GDM1 (cell line): ENCODE measurements at places on chromosomes 7 and 10.

DNA sequence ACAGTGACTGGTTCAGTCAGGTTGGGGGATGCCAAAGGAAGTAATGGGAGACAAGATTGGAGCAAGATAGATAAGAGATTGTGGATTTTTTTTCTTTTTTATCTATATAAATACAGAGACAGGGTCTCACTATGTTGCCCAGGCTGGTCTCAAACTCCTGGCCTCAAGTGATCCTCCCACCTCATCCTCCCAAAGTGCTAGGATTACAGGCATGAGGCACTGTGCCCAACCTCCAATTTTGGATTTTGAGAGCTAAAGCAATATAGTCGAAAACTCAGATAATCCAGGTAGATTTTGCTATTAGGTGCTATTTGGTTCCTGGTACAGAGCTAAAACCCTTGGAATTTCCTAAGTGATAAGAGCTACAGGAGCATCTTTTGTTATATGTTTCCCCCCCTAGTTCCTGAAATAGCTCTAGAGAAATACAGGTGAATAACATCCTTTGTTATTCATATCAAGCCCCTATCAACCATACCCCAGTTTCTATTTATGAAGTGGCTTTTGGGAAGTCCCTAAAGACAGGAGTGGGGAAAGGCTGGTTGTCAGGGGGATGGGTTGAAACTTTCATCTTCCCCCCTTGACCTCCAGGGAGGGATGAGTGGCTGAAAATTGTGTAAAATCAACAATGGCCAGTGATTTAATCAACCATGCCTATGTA is 151.2 kb downstream of the CFTR start:
- DNase-seq = no peak

DNA sequence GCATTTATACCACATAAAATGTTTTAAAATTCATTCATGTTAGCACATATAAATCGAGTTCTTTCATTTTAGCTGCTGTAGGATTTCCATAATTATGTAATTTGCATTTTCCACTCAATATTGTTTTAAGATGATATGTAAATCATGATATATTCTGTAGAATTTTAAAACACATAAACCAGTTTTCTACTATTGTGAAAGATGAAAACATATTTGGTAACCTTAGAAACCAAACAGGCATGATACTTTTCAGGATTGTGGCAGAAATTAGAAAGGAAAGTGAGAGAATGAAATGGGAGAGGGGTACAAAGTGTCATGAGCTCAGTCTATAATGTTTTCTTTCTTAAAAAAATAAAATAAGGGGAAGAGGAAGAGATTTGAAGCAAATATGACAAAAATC is 269.3 kb downstream of the PPP1R3A start:
- DNase-seq = no peak

DNA sequence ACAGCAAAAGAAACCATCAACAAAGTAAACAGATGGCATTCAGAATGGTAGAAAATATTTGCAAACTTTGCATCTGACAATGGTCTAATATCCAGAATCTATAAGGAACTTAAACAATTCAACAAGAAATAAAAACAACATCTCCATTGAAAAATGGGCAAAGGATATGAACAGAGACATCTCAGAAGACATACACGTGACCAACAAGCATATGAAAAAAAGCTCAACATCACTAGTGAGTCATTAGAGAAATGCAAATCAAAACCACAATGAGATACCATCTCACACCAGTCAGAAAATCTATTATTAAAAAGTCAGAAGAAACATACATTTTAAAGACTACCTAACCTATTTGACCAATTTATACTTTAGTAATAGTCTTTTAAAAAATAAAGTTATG is 571.3 kb upstream of the NRG3 start:
- DNase-seq = no peak

DNA sequence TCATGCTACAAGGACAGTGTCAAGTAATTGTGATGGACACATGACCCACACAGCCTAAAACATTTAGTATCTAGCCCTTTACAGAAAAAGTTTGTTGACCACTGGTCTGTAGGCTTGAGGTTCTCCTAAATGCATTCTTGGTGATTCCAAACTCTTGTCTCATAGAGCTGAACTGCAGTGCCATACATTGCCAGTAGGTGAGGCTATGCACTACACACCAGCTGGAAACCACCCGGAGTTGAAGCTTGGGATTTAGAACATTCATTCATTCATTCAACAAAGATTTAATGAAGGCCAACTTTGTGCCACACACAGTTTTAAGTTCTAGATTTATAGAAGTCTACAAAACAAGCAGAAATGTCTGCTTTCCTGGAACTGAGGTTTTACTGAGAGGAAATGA is 77.3 kb upstream of the TCF7L2 start:
- no peak for DNase-seq

DNA sequence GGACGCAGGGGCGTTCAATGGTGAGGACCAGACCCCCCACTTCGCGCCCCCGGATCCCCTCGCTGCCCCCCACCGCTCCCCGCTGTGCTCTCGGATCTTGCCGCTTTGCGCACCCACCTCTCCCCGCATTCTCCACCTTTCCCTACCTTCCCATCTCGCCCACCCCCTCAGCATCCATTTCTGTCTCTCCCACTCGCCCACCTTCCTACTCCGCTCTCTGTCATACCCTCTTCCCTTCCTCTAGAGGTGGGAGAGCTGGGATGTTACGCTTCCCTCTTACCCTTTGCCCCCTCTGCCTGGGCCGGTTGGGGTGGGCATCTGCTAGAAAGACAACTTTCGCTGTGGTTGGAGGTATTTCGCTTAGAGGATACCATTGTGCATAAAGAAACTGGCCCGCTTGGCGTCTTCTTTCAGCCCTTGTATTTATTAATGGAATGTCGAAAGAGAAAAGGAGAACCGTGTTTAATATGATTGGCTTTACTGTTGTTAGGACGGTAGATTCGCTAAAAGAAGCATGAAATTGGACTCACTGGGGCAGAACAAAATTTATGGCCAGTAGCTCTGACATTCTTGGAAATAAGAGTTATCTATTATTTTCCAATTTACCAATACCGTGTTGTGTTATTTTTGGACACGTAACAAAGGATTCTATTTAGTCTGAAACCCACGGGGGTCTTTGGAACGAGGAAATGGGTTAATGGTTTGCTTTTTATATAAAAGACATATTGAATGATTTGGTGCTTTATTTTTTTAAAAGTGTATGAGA is 873 bp downstream of the PRKAR2B start:
- DNase-seq = no peak

DNA sequence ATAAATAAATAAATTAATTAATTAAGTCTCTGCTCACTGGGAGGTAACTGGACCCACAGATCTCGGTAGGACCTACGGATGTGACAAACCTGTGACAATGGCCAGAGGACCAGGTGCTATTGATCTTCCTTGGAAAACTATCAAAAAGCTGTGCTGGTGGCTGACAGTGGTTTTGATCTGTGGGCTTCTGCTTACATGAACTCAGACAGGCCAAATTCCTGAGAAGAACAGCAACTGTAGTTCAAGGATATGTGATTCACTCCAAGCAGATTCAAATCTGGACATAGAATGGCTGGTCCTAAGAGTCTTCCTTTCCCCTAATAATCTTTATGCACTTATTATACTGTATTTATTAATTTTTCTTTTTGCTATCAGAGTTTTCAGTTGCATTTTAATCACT is 80.0 kb downstream of the ATXN7L1 start:
- DNase-seq = no peak

DNA sequence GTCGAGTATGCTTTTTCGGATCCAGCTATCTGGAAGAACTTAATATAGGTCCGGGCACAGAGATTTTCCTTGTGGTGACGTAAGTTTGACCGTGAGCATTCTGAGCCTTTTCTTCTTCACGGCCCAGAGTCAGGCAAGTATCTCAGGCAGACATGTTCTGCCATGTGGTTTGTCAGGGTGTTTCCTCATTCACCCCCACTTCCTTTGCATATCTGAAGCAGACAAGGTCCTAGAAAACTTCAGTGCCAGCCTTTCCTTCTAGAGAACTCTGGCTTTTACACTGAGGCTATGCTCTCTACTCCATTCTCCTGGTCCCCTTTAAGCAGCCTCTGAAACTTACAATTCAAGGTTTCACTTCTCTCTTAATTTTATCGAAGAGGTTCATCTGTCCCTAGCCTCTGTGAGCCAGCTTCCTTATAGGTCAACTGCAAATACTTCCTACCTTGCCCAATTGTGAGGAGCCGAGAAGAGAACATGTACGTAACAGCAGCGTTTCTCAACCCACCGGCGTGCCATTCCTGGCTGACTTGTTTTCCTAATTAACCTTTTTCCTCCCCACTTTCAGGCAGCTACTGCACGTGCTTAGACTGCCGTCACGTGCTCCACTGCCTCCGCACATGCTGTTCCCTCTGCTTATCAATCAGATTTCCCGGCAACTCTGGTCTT is 47.3 kb downstream of the CDCA7L start:
- no peak for DNase-seq

DNA sequence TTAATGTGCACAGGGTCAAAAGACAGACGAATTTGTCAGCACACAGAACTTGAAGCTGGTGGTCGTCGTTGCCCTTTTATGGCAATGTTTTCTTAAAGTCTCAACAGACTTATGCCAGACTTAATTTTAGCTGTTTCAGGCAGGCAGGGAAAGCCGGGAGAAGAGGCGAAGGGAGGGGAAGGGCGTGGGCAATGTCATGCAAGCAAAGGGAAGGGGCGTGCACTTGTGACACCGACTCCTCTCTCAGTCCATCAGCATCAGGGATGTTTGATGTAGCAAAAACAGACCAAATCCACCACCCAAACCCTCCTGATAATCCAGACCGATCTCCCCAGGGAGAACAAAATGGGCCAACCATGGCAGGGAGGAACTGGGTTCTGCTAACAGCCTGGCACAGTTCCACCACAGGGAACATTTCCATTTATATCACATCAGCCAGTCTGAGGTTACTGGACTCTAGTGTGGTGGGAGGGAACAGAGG is 118.1 kb upstream of the RHEB start:
- no peak for DNase-seq

- no peak for DNase-seq
Observed at GRCh38 chr10:33565231-33565630, 230.8 kb upstream of the NRP1 start.

DNA sequence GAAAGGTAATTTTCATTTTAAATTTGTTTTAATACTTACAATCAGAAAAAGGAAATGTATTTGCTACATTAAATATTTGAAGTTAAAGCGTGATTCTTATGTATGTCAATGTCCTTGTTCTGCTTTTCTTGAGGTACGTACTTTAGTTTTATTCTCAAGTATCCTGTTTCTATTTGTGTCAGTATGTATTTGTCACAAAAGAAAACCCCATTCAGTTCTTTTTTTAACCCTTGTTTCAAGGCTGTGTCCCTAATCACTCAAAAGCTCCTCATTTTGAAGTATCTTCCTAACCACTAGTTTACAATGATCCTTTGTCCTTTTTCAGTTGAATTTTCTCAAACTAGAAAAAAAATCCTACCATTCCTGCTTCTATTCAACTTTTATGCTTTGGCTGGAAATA is 25.2 kb downstream of the NHLRC2 start:
- no peak for DNase-seq

GRCh38 chr7:90817846-90818245 is 221.7 kb downstream of the CDK14 start:
- DNase-seq = no peak

GRCh38 chr7:151274396-151274795 is 25.9 kb upstream of the SMARCD3 start:
- DNase-seq = no peak

DNA sequence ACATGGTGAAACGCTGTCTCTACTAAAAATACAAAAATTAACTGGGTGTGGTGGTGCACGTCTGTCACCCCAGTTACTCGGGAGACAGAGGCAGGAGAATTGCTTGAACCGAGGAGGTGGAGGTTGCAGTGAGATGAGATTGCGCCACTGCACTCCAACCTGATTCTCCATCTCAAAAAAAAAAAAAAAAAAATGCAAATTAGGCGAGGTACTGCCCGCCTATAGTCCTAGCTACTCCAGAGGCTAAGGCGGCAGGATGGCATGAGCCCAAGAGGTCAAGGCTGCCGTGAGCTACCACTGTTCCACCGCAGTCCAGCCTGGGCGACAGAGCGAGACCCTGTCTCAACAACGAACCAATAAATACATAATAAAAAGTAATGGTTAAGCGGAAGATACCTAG is 1.1 kb upstream of the EIF4H start:
- DNase-seq = no peak

- no peak for DNase-seq
Observed at GRCh38 chr7:91847876-91848588, 32.5 kb downstream of the MTERF1 start.

- DNase-seq = no peak
Observed at GRCh38 chr10:48231699-48232315, 42.7 kb downstream of the FRMPD2 start.

DNA sequence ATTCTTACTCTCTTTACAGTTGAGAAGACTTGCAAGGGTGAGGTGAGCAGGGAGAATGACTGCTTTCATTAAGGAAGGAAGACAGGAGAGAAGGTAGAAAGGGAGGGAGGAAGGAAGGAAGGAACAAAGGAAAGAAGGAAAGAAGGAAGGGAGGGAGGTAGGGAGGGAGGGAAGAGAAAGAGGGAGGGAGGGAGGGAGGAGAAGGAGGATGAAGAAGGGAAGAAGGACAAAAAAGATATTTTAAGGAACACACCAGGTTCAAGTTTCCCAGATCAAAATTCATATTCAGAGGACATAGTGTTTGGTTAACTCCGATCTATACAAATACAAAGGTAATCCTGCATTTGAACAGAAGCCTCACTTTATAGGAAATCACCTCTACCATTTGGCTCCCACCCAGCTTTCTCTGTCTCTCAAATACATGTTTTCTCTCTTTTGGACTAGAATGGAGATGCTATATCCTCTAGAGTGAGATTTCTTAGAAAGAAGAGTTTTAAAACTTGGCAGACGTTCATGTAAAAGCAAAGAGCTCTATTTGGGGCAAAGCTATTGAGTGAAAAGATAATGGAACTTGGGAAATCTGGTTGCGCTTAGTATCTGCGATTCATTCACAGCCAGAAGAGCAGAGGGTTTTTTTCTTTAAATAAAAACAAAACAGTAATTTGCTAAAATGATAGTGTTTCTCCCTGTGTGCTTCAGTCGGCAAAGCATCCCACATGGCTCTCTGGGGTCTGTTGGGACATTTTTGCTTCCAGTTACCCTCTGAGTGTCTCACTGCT is 261.9 kb upstream of the LYZL1 start:
- no peak for DNase-seq

DNA sequence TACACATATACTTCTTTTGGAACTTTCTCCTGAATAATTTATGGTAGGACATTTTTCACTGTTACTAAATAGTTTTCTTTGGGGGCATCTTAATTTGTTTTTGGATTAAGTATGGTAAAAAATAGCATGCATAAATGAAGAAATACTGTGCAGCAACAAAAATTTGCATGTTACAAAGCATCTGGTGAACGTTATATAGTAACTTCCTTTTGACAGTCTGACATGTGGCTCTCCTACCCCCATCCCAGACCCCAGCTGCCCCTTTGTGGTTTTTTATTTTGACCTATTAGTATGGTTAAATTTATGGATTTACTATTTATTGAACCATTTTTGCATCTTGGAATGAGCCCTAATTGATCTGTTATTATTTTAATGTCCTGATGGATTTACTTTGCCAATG is 9.9 kb downstream of the TASOR2 start:
- DNase-seq = no peak

GRCh38 chr7:105756367-105756766 is 120.0 kb downstream of the ATXN7L1 start:
- DNase-seq = no peak
